Hematopoietic multipotent progenitor cell treated with erythropoietin and hydrocortisone succinate and interleukin-3 and kit ligand, for 17 days (in vitro differentiated cells): ENCODE measurements at places on chromosomes 6 and 20.

DNA sequence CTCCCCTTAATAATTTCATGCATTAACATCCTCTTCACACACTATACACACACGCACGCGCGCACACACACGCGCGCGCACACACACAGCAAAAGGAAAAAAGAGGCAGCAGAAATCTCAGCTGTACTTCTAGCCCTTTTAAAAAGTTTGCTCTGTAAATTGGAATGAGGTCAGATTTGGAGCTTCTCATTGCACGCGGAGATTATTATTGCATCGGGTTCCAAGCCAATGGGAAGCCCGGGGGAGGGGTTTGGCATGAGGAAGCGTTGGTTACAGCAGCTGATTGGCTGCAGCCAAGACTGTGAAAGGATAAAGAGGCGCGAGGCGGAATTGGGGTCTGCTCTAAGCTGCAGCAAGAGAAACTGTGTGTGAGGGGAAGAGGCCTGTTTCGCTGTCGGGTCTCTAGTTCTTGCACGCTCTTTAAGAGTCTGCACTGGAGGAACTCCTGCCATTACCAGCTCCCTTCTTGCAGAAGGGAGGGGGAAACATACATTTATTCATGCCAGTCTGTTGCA is at the start of gene SOX4:
Gene SOX4 (plus strand): TSS at position 340 of the 515 bp plus-strand sequence. CDS start 784 bp downstream, outside the sequence.
- DNase-seq: no peak

- DNase-seq: no peak
Observed at GRCh38 chr20:32971703-32972161, 32.5 kb downstream of the SUN5 start.

DNA sequence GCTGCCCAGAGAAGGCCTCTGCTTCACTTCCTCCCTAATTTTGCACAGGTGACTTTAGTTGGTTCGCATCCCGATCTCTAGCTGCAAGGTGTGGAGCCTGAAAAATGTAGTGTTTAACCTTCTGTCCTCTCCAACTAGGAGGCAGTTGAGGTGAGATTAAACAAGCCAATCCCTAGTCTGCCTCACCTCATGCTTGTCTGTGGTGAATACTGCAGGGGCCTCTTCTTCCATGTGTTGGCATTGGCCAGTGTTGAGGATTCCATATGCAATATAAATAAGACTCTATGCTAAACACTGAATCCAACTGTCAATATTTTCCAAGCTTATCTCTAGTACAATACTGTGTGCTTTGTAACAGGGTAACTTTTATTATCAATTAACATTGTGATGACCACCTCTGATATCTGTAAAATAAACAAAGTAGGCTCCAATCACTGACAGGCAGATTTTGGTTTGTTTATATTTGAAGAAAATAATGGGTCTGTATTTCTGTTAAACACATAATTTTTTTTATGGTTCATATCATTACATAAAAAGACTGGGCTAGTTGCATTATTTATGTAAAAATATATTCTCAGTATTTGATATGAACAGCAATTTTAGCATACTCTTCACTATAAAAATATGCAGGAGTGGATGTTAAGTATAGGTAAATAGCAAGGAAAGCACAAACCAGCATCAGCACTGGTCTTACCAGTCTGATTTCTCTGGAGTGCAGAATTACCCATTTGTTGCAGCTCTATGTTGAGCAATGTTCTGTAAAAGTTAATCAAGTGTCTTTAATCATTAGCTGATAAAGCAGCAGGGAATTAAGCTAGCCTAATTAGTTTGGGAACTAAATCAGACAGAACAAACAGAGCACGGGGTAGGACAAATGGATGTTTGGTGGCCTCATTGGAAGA is 74.0 kb downstream of the ANKRD6 start:
- DNase-seq: no peak

GRCh38 chr6:26420688-26421171 is 18.7 kb downstream of the BTN3A1 start:
- peak; percentile 39 for DNase-seq

DNA sequence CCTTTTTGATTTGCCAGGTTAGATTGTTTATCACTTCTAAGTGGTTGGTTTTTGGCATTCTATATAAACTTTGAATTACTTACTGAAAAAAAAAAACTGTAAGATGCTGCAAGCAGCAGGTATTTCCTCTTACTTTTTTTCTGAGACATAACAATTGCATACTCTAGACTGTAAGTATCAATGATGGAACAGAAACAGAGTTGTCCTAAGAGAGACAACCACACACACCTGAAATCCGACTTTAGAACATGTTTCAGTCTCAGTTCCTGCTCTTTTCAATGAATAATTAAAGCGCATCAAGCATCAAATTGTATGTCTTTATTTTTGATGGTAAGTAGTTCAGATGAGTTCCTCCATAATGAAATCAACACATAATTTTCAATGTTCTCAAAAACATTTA is 105.3 kb upstream of the KHDRBS2 start:
- DNase-seq: no peak

DNA sequence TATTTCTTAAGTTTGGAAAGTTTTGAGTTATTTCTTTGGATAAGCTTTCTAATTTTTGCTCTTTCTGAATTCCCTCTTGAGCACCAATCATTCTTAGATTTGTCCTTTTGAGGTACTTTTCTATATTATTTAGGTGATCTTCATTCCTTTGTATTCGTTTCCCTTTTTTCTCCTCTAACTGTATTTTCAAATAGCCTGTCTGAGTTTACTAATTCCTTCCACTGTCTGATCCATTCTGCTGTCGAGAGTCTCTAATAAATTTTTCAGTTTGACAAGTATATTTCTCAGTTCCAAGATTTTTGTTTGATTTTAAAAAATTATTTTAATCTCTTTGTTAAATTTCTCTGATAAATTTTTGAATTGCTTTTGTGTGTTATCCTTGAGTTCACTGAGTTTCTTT is 16.3 kb upstream of the ZNF311 start:
- DNase-seq: no peak

DNA sequence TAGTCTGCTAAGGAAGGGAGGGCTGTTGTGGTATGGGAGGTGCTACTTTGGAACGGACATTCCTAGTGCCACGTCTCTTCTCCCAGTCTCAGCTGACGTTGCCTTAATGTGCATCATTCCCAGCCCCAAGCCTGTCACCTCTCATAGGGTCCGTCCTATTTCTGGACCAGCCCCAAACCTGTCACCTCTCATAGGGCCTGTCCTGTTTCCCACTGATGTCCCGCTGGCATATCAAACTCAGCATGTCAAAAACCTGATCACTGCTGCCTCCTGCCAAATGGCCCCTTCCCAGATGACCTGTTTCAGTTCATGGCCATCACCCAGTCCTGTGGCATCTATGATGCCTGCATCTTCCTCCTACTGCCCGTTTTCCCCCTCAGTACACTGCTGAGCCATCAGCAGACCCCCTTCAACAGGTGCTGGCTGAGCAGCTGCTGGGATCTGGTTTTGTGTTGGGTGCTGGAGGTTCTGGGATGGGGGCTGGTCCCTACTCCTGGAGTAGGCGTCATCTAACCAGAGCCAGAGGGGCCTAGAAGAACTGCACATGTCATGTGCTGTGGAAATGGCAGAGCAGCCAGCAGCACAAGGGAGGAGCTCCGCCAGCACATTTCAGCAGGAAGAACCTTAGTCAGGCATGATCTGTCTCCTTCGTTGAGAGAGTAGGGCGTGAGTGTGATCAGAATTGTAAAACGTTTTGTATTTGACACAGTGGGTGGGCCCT is 3.3 kb downstream of the ENTPD6 start:
- no peak for DNase-seq

GRCh38 chr6:166351715-166352285 is 9.5 kb upstream of the SFT2D1 start:
- no peak for DNase-seq

GRCh38 chr6:70593118-70593486 is 26.4 kb downstream of the SDHAF4 start:
- DNase-seq: no peak

GRCh38 chr20:3461911-3462677 is 8.7 kb upstream of the ATRN start:
- no peak for DNase-seq

DNA sequence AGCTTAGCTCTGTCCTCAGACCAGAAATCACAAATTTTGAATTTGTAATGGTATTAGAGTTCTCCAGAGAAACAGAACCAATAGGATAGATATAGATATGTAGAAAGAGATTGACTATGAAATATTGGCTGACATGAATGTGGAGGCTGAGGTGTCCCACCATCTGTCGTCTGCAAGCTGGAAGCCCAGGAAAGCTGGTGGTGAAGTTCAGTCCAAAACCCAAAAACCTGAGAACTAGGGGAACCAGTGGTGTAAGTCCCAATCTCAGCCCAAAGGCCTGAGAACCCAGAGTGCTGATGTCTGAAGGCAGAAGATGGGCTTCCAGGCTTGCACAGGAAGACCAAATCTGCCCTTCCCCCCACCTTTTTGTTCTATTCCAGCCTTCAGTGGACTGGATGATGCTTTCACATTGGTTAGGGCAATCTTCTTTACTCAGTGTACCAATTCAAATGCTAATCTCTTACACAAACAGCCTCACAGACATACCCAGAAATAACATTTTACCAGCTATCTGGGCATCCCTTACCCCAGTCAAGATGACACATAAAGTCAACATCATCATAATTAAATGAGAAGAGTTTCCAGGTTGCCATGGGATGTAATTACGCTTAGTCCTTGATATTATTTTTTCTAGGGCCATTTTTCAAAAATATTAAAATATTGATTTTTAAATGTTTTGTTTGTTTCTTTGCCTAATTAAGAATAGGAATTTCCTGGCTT is 570.8 kb downstream of the UTRN start:
- no peak for DNase-seq

- DNase-seq: peak; percentile 42
Observed at GRCh38 chr20:23147964-23148730, 62.0 kb upstream of the CD93 start.

GRCh38 chr6:73644941-73645591 is 8.7 kb downstream of the SLC17A5 start:
- no peak for DNase-seq

- DNase-seq: no peak
Observed at GRCh38 chr6:75317503-75318206, 33.1 kb upstream of the TMEM30A start.

- DNase-seq: no peak
Observed at GRCh38 chr6:4474810-4475209, 301.4 kb upstream of the CDYL start.

DNA sequence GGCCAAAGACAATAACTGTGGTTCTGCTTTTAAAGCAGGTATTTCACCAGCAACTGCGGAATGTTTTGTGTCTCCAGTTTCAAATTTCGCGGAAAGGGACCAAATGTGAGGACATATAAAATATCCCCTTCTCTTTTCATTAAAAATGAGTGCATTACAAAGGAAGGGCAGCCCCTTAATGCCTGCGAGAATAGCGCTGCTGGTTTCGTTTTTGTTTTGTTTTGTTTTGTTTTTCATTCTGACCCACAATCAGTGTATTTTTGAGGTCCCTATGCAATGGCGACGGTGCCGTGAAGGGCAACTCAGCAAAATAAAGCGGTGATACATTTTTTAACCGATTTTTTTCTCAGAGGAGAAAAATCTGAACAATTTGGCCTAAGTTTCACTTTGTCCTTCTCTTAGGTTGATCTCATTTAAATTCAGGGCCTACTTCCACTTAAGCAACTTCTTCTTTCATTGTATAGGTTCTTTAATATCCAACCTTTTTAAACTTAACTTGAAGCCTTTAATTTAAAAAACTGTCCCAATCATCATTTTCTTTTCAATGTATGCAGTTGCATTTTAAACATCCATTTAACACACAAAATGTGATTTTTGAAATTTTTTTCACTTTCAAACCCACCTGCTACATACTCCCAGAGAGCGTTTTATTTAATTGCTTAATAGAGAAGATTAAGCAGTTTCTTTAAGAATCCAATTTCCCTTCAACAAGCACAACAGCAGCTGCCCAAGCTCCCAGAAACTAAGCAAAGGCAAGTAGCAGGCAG is 2.9 kb upstream of the HIVEP2 start:
- no peak for DNase-seq

- DNase-seq: no peak
Observed at GRCh38 chr20:45066372-45066771, 34.6 kb downstream of the KCNS1 start.

DNA sequence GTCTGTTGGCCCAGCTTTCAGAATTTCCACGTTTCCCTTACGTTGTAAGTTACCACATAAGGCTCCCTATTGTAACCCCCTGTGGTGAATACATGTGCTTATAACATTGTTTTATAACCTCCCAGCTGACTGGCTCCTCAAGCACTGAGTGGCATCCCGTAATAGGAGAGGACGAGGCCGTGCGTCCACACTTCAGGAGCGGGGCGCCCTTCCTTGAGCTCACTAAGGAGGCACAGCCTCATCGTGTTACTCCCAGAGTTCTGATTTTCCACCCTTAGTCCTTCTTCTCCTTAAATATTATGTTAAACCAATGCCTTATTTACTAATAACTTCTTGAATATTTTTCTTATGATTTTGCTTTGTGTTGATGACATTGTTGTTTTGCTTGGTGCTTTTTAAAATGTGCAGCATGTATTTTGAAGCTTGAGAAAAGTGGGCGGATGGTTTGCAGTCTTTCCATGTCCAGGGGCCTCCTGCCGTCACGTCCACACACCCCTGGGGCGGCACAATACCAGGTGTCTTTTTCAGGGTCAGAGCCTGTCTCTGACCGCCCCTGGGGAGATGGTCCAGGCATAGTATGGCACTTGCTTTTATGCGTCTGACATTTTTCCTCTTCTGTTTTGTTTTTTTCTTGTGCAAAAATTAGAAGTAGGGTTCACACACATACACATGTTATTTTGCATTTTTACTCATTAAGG is 181.8 kb downstream of the DLL1 start:
- DNase-seq: no peak

GRCh38 chr6:156457601-156458000 is 319.6 kb upstream of the ARID1B start:
- no peak for DNase-seq

DNA sequence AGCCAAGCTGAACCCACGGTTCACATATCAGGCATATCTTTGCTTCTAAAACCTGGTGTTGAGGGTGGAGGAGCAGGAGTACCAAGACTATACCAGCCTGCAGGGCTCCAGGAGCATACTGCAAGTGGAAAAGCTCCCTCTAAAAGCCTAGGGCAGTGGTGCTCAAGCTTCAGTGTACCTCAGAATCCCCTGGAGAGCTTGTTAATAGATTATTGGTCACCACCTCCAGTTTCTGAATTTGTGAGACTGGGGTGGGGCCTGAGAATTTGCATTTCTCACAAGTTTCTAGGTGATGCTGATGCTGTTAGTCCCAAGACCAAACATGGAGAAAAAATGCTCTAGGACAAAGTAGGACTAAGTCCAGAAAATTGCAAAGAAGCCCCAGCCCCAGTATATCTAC is 65.4 kb downstream of the FILIP1 start:
- DNase-seq: no peak

- DNase-seq: no peak
Observed at GRCh38 chr6:34025861-34026260, 120.0 kb downstream of the GRM4 start.

GRCh38 chr20:2626853-2627541 is 25.4 kb upstream of the NOP56 start:
- DNase-seq: no peak

- DNase-seq: no peak
Observed at GRCh38 chr6:135604035-135604860, 106.7 kb upstream of the AHI1 start.

- DNase-seq: no peak
Observed at GRCh38 chr6:167644412-167645132, 182.1 kb upstream of the AFDN start.

GRCh38 chr6:30570263-30570662 is 979 bp upstream of the ABCF1 start:
- DNase-seq: no peak

- no peak for DNase-seq
Observed at GRCh38 chr6:72950114-72950860, 275.0 kb downstream of the KHDC1L start.

- DNase-seq: no peak
Observed at GRCh38 chr6:47405273-47405672, 72.3 kb upstream of the CD2AP start.

- DNase-seq: no peak
Observed at GRCh38 chr6:127069659-127070279, 48.7 kb upstream of the RSPO3 start.
